ENCODE measurements at places on chromosomes 11 and 22.
A peak's percentile ranks its signal among the peaks of the same experiment; 100 is the strongest.

GRCh38 chr22:46744581-46744980, 6.5 kb upstream of the CERK start:
- no peak for DNase-seq

- DNase-seq, result no peak
Observed at GRCh38 chr11:122664188-122664587, 8.7 kb downstream of the UBASH3B start.

DNA sequence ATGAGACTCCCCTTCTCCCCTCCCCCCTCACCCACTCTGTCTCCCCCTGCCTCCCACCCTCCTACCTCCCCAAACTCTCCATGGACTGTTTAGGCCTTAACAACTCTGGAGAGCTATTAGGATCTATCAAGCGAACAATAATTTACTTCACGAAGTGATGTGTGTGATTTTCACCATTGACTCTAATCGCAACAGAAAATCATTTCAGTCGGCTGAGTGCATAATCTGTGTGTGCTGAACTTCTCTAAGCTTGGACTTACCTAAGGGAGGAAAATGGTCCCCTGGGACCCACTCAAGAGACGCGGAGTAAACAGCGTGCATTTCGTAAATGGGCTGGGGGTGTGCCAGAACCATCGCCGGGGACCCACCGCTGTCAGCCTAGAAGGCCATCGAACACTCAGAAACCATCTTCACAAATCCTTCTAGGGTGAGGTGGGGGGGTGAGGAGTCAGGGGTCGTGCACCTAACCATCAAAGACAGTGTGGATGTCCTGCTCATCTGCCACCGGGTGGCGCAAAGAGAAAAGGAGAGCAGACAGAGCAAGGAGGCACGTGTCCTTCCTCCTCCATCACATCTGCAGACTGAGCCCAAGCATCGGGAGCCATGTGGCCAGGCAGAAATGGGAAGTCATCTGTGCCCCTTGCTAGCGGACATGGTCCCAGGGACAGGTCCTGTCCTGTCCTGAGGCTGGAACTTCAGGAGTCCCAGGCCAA, 62.1 kb upstream of the NUP50 start:
- DNase-seq, result no peak

DNA sequence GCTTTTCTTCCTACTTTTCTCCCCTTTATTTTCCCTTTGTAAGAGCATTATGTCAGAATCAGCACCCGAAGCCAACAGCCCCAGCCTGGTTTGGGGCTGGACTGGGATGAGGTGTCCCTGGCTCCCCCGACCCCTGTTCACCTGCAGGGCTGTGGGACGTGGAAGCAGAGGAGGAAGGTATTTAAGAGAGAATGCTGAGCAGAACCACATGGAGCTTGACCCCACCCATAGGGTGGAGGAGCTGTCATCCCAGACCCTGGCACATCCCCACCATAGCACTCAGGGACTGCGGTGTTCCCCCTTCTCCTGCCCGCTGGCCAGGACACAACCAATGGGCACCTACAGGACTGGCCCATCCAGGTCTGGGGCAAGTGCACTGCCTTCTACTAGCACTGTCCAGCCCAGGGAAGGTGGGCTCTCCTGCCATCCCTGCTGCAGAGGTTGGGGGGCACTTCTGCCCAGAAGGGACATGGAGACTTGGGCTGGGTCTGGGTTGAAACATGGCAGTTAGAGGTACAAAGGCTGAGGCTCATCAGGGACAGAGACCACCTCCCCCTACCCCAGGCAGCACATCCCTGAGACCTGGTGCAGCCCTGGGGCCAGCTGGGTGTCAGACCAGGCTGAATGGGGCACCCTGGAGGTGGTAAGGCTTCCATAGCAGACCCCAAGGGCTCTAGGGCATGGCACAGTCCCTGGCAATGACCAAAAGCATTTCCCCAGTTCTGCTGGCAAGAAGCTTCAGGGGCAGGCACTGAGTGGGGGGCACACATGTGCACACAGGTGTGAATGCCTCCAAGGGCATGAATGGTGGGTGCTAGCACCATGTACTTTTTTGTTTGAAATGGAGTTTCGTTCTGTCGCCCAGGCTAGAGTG, 19.7 kb downstream of the TANGO2 start:
- no peak for DNase-seq

GRCh38 chr11:122850076-122850631, 11.9 kb downstream of the CRTAM start:
- no peak for DNase-seq

- no peak for DNase-seq
Observed at GRCh38 chr11:64362339-64362738, 3.4 kb downstream of the RPS6KA4 start.

DNA sequence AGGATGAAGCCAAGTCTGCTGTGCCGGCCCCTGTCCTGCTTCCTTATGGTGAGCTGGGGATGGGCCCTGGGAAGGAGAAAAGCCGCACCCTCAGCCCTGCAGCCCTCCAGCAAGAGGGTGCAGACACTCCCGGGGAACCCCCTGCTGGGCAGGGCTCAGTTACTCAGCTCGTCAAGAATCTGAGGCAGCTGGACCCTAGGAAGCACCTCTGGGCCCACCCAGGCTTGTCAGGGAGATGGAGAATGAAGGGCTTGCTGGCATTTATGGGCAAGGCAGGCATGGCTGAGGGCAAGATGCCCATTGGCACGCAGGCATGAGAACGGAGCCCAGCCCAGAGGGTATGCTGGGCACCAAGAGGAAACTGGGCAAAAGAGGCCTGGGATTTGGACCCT, 12.9 kb downstream of the RELT start:
- no peak for DNase-seq

GRCh38 chr11:61593151-61593550, 12.3 kb upstream of the SYT7 start:
- DNase-seq, result no peak

DNA sequence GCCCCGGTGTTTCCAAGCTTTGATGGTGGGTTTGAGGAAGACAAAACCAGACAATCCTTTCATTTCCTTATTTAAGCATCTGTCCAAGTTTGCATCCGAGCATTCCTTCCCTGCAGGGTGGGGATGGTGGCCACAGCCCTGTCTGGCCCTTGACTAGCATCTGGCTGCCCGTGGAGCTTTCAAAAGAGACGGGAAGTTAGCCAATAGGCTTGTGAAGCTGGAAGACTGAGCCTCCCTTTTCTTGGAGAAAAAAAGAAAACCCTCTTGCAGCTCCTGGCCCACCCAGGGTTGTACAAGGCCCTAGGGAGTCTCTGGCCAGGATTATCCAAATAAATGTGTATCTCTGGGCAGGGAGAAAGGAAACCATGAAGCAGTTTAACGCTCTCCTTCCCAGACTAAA, 60.6 kb downstream of the MICAL2 start:
- no peak for DNase-seq

DNA sequence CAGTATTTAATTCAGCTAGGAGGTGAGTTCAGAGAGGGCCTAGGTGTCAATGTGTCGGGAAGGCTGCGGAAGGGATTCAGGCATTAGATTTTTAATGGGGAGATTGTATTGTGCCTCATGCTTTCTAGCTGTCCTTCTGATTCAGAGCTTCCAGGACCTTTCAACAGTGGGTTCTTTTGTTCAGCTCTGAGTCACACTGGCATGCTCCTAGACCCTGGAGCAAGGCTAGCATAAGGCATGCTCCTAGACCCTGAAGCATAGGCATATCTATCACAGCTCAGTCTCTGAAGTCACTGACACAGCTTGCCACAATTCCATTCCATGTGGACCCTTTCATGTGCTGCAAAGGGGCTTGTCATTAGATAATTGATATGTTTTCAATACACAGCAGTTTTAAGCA, 396.9 kb downstream of the RAB38 start:
- no peak for DNase-seq

DNA sequence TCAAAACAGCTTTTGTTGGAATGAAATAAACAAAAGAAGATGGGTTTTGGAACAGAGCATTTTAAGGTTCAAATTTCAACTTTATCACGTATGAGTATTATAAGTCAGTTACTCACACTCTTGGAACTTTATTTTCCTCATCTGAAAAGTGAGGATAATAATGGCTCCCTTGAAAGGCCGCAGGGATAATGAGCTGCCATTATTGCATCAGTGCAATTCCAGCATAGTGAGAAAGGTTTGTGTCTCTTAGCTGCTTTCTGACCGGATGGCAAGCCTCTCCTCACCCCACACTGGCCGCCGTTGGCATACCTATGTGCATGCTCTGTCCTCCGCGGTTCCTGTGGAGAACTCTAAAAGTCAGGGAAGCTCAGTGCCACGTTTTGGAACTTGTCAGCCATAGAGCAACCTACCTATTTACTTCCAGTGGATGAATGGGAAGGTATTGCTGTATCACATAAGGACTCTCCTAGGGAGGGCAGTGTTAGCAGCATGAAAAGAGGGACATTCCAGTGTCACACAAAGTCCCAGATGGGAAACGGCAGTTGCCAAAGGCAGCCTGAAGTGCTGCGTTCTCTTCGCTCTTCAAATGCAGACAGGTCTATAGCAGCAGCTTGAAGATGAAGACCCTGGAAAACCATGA, 368.9 kb downstream of the NTM start:
- no peak for DNase-seq

- DNase-seq, result no peak
Observed at GRCh38 chr11:235609-235996, 539 bp downstream of the SIRT3 start.

DNA sequence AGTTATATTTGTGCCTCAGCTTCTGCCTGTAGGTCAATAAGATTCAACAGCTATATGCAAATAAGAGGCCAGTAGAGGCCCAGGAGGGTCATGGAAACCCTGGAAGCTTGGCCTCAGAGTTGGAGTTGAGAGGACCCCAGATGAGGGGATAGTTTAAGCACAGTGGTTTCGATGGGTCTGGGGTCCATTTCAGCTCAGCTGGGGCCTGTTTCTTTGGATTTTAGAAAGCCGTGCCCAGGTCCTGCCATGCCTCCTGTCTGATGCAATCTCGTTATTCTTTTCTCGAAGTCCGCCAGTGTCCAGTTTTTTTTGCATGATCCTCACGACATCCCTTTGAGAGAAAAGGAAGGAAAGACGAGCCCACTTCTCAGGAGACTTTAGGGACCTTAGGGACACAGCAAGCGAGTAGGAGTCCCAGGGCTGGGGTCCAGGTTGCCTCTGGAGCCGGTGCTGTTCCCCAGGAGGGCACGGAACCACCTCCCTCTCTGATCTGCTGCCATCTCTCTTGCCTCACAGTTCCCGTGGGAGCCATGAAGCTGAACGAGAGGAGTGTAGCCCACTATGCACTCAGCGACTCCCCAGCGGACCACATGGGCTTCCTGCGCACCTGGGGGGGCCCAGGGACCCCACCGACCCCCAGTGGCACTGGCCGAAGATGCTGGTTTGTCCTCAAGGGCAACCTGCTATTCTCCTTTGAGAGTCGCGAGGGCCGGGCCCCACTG, 2.6 kb upstream of the SMDT1 start:
- no peak for DNase-seq

DNA sequence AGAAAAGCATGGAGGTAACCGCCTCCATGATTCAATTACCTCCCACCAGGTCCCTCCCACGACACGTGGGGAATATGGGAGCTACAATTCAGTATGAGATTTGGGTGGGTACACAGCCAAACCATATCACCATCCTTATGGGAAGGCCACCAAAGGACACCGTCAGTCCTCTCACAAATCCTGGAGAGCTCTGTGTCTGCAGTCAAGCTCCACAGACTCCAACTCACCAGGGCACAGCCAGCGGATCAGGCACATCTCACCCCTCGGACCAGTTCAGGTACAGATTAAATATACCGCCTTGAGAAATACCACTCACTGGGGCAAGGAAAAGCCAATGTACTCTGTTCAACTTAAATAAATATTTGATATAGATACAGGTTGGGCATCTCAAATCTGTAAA, 100.3 kb downstream of the MICAL3 start:
- DNase-seq, result no peak

DNA sequence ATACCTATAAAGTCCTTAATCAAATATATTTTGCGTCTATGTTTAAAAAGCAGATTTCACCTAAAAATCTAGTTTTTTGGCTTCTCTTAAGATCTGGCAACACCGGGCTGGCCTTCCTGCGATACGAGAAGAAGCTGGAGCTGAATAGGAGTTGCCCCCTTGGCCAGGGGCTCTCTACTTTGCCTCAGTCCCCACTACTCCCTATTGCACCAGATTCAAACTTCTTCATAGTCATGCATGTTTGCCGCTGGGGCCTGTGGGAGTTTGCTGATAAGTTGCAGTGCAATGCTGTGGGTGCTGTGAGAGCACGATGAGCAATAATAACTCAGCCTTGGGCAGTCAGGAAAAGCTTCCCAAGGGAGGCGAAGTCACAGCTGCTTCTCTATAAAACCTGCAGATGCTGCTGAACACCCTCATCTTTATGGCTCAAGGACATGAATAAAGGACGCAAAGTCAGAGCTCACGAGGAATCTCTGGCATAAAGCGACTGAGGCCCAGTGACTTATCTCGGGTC, 15.2 kb upstream of the EIF3D start:
- DNase-seq, result no peak

DNA sequence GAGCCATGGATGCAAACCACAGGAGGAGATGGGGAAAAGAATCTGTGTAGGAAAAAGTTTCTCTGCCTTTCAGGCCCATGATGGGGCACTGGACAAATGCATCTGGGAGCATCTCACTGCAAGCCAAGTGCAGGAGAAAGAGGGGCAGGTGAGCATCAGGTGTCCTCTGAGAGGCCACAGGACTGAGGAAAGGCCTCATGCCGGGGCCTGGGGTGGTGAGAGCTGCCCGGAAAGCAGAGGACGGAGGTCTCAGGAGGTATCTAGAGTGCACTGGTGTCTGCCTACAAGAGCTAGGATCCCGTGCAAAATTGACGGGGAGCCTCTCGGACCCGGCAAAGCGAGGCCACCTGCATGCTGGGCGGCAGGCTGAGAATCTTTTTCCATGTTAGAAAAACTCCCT, 73.9 kb downstream of the CTTN start:
- no peak for DNase-seq

GRCh38 chr11:105490333-105490732, 119.5 kb upstream of the GRIA4 start:
- no peak for DNase-seq

DNA sequence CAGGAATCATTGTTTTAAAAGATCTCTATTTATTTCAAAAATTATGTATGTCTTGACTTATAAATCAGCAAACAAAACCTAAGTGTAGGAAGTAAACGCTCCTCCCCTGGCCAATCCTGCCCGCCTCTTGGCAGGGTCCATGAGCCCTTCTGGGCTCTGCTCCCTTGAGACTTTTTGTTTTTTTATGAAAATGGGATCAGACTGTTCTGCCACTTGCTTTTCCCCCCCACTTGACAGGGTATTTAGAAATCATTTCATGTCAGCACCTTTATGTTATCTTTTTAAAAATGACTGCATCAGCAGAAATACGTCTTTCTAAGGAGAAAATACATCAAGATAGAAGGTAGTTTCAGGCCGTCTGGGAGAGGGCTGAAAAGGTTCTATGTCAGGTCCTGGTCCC, 35.6 kb downstream of the FBLN1 start:
- DNase-seq, result no peak

GRCh38 chr22:17675584-17675983, 37.0 kb downstream of the BCL2L13 start:
- no peak for DNase-seq

GRCh38 chr11:3341298-3341697, 37.6 kb downstream of the ZNF195 start:
- DNase-seq, result peak; percentile 33
